ENCODE measurements at places on chromosomes 2 and 18. TPM values are rescaled to one million over a fixed set of nuclear protein-coding genes. Genes with fewer than 3 reads are reported as not detected.

The DNAJC5G gene
- not detected for total RNA-seq

The GDF7 gene
- 0.10 TPM for total RNA-seq

The TTN gene
- 1.7 TPM for total RNA-seq

The RNU2-63P gene
- total RNA-seq = 32.9 TPM

The CDK5R2 gene
- not detected for total RNA-seq

The MITD1 gene
- 45.3 TPM for total RNA-seq

GRCh38 chr2:121898483-121898882 is 143.0 kb downstream of the TSN start:
- no peak for DNase-seq
- no peaks in the 10 kb centered on the region for H3K27me3 ChIP-seq
- no peak overlapping the region for H3K4me3 ChIP-seq
- no peak overlapping the region for H3K27ac ChIP-seq
- H3K36me3 ChIP-seq = no peaks in the 10 kb centered on the region

- DNase-seq = no peak
- no peaks in the 10 kb centered on the region for H3K4me1 ChIP-seq
- no peaks in the 10 kb centered on the region for H3K36me3 ChIP-seq
- H3K27ac ChIP-seq = no peak overlapping the region
Measured at GRCh38 chr18:6202861-6203260, 211.8 kb downstream of the L3MBTL4 start.

- H3K4me3 ChIP-seq = no peak overlapping the region
- H3K4me1 ChIP-seq = peaks cover 6% of the 10 kb centered on the region
- no peak overlapping the region for H3K27ac ChIP-seq
- DNase-seq = no peak
- no peaks in the 10 kb centered on the region for H3K36me3 ChIP-seq
- no peaks in the 10 kb centered on the region for H3K27me3 ChIP-seq
Measured at GRCh38 chr2:99032001-99032400, 96.0 kb upstream of the CRACDL start.

DNA sequence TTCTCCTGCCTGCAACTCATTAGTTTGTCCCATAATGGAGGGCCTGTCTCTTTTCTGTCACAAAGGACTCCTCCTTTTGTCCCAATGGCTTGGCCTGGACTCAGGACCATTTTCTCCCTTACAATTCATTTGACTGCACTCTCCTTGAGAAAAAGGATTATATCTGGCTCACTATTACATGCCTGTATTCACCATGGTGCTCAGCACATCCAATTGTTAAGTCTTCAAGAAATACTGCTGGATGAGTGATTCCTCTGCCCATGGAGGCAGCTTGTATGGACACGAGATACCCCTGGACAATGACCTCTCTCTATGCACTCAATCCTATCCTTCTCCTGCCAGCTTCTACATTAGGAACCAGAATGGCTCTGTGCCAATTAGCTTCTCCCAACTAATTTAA is 47.0 kb downstream of the CHST9 start:
- no peaks in the 10 kb centered on the region for H3K4me1 ChIP-seq
- H3K36me3 ChIP-seq = no peaks in the 10 kb centered on the region
- no peak for DNase-seq
- H3K27ac ChIP-seq = no peak overlapping the region

GRCh38 chr2:35530615-35531135 is 824.9 kb upstream of the CRIM1 start:
- no peak overlapping the region for H3K27ac ChIP-seq
- no peaks in the 10 kb centered on the region for H3K27me3 ChIP-seq
- no peaks in the 10 kb centered on the region for H3K4me1 ChIP-seq
- no peak for DNase-seq
- H3K36me3 ChIP-seq = no peaks in the 10 kb centered on the region

- H3K27me3 ChIP-seq = no peaks in the 10 kb centered on the region
- H3K27ac ChIP-seq = no peak overlapping the region
- no peak for DNase-seq
- H3K36me3 ChIP-seq = no peaks in the 10 kb centered on the region
- H3K4me3 ChIP-seq = no peak overlapping the region
- H3K4me1 ChIP-seq = no peaks in the 10 kb centered on the region
Measured at GRCh38 chr18:55907453-55908175, 319.6 kb upstream of the TCF4 start.

- no peak overlapping the region for H3K27ac ChIP-seq
- no peak overlapping the region for H3K4me3 ChIP-seq
- peaks cover 19% of the 10 kb centered on the region for H3K27me3 ChIP-seq
- H3K4me1 ChIP-seq = peaks cover 53% of the 10 kb centered on the region
Measured at GRCh38 chr2:9650119-9650821, 19.5 kb upstream of the YWHAQ start.

GRCh38 chr2:226190479-226191252 is 609.0 kb downstream of the IRS1 start:
- no peak for DNase-seq
- H3K27me3 ChIP-seq = no peaks in the 10 kb centered on the region
- no peaks in the 10 kb centered on the region for H3K36me3 ChIP-seq
- H3K27ac ChIP-seq = no peak overlapping the region
- H3K4me1 ChIP-seq = no peaks in the 10 kb centered on the region
- H3K4me3 ChIP-seq = no peak overlapping the region

GRCh38 chr2:111235192-111236015 is 114.7 kb downstream of the BCL2L11 start:
- no peak for DNase-seq
- no peak overlapping the region for H3K27ac ChIP-seq
- no peak overlapping the region for H3K4me3 ChIP-seq
- H3K36me3 ChIP-seq = peaks cover 52% of the 10 kb centered on the region

GRCh38 chr2:100143286-100143685 is 896 bp upstream of the AFF3 start:
- no peak overlapping the region for H3K27ac ChIP-seq
- peaks cover 2% of the 10 kb centered on the region for H3K36me3 ChIP-seq

DNA sequence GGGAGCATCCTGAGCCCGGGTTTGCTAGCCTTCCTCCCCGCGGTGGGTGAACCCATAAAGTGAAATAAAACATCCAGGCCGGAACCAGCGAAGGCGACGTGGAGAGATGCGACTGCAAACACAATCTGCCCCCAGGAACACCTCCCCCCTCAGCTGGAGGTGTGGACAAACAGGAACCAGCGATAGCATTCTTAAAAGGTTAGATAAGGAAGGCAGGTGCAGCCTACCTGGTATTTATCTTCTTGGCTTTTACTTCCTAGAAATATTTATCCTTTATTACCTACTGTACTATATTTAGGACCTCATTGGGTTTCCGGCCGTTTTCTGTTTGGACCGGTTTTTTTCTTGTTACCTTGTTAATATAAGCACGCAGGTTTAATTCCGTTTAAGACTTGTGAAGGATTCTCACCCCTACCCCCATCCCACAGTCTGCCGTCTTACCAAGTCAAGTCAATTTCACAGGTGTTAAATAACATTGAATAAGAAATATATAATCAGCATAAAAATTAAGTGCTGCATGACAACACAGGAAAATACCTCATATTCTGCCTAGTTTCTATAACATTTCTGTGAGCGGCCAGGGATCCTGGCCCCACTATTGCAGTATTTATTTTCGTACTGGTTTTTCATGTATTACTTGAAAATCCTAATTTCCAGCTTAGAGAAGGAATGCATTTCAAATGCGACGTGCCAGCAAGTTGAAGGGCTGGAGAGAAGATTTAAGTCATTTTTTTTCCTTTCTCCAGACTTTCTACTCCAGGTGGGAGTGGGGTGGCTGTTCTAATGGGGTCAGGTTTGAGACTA is 224.0 kb upstream of the ID2 start:
- H3K27me3 ChIP-seq = peaks cover 19% of the 10 kb centered on the region
- DNase-seq = no peak
- peak overlapping the region; percentile 73 for H3K4me3 ChIP-seq
- H3K27ac ChIP-seq = peak overlapping the region; percentile 68
- peaks cover 71% of the 10 kb centered on the region for H3K4me1 ChIP-seq

DNA sequence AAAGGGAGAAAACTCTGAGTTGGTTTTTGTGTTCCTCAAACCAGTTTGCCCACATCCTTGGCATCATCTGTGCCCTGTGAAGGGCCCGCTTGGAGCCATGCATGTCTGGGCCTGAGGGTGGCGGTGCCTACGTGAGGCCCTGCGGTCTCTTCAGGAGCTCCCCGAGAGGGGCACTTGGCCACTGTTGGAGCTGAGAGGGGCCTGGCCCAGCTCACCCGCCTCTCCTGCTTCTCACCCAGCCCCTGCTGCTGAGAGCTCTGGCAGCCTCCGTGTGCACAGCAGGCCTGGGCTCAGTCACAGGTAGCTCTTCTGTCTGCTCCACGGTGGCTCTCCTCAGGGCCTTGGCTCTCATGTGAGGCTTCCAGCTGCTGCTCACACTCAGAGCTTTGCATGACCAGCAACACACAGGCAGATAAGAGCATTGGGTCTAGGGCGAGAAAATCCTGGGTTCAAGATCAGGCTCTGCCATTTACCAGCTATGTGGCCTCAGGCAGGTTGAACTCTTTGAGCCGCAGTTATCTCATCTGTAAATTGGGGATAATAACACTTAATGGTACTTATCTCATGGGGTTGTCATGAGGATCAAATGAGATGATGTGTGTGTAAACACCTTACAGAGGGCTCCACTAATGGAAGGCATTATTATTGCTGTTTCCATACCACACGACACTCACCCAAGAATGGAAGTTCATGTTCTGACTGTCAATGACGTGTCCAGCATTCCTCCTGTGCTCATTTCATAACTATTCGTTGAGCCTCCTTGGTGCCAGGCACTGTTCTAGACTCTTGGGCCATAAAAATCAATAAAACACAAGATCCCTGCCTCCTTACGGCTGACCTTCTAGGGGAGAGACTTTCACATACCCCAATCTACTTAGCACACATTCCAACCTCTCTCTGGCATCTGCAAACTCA is 41.6 kb upstream of the PLB1 start:
- H3K36me3 ChIP-seq = peaks cover 2% of the 10 kb centered on the region
- H3K4me1 ChIP-seq = peaks cover 23% of the 10 kb centered on the region
- no peak for DNase-seq
- H3K4me3 ChIP-seq = no peak overlapping the region

Measured in activated T-helper 1 cell treated with anti-CD3 and anti-CD28 coated beads, Interleukin-12 subunit alpha, Interleukin-12 subunit beta, Interleukin-2, Interleukin-4 antibody, amounts not matched to agents 30 ng/mL and 10 ng/mL and 1 ng/mL, durations not matched to agents 14 hours and 24 hours and 36 hours (primary cell).